ENCODE measurements at places on chromosomes 4 and X.

GRCh38 chrX:136619899-136620505, 28.0 kb upstream of the CD40LG start:
- DNase-seq: no peak

- no peak for DNase-seq
These were observed 44.5 kb downstream of the NEK1 start for GRCh38 chr4:169567916-169568315.

- DNase-seq: no peak
These were observed 12.7 kb downstream of the WFS1 start for GRCh38 chr4:6282314-6282771.

GRCh38 chr4:55578341-55579010, 13.6 kb downstream of the PDCL2 start:
- DNase-seq: no peak

DNA sequence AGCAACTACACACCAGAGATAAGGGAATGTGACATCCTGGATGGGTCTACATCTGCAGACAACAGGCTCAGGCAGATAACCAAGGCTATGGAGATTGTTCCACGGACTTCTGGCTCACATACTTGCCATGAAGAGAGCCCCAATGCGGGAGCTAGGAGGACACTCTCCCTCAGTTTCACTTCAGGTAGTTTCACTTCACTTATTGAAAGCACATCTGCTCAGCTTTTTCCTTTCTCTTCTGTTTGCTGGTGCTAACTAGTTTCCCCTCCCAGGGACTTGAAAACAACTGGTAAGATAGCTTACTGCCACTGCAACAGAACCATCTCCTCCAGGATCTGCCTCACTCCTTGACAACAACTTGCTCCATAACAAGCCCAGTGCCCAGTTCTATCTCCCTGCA, 1.4 kb upstream of the CT47C1 start:
- no peak for DNase-seq

GRCh38 chr4:107008115-107008514, 28.0 kb downstream of the DKK2 start:
- no peak for DNase-seq

DNA sequence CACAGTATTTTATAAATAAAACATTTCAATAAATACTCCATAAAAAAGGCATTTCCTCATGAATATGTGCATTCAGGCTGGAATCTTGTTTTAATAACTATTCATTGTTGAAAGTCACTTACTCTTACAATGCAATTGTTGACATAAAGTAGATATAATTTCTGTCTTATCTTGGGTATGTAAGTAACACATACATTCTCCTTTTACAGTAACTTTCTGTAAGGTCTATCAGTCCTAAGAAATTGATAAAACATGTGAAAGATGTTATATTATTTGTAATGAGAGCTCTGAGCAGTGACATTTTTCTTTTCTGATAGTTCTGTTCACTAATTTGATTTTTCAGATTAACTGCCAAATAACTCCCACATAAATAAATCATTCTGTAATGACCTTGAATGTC, 1249.2 kb downstream of the STIM2 start:
- DNase-seq: no peak

- no peak for DNase-seq
These were observed 136.1 kb downstream of the MAD2L1 start for GRCh38 chr4:119930546-119930945.

DNA sequence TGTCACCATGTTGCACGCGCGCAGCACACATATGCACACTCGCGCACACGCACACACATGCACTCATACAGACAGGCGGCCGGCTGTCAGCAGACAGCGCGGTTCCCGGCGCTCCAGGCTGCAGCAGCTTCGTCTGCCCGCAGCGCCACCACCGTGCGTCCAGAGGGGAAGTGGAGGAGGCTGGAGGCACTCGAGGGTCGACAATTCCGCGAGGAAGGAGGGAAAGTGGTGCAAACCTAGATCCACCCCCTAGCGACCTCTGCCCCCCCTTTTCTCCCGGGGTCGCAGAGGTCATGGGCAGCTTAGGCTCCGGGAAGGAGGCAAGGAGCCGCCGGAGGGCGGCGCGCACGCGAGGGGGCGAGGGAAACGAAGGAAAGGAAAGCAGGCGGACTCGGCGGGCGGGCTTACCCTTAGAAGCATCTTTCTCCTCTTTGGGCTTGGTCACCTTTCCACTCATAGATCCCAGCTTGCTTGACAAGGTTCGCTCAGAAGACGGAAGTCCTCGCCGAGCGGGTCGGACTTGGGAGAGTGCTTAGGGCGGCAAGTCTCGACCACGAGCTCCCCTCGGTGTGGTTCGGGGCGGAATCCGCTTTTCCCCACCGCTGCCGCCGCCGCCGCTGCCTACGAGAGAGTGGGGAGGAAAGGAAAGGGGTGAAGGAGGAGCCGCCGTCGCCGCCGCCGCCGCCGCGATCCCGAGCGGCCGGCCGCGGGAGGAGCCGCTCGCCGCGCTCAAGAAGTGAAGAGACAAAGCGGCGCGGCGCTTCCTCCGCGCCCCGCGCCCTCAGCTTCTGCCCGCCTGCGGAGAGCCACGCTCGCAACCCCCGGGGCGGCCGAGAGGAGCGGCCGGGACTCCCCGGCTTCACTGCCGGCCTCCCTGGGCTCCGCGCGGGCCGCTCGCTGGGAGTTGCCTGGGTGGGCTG, 326.6 kb upstream of the F9 start:
- DNase-seq: no peak

DNA sequence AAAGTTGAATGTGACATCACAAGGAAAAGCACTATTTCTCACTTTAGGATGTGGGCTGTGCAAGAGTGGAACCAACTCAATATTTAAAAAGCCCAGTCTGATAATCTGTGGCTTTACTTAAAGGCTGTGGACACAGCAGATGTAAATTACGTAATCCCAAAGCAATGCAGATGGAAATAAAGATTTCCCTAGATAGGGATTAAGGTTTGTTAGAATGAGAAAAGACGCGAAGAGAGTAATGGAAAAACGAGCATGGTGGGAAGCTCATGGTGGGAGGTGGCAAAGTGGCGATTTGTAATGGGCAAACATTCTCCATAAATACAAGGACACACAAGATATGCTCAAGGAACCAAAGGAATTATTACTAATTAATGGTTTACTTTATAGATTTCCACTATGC, 985.5 kb downstream of the FSTL5 start:
- no peak for DNase-seq

DNA sequence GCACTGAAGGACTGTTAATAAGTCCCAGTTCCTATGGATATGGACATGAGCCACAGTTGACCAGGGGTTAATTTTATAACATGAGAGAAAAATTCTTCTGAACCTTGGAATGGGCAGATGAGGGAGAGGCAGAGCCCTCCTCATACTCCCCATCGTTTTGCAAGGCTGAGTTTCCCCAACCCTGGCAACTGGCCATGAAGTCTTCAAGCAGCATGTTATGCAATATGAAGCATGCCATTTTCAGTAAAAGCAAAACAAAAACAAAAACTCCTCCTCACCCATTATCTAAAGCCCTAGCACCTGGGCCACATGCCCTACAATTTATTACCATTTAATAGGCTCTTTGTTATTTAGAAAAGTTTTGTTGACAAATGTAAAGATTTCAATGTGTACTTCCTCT, 64.5 kb downstream of the GPC4 start:
- DNase-seq: no peak

Measured in cerebellar cortex (tissue), 1 donor.